ENCODE measurements at places on chromosomes 12 and 14.
A peak's percentile ranks its signal among the peaks of the same experiment; 100 is the strongest.

DNA sequence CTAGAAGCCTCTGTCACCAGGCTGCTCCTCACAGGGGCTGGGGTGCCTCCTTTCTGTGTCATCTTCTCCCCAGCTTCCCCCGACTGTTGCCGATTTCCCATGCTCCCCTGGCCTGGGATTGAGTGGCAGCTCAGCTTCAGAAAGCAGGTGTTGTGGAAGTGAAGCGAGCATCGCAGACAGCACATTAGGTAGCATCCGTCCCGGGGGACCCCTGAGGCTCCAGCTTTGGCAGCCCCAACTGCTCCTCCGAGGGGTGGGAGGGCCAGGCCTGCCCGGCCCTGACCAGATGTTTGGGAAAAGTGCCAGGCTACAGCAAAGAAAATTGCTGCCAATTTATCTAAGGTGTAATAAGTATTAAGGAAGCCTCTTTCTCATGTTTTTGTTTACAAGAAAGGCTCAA, 1045.6 kb downstream of the BCL11B start:
- no peak for DNase-seq

DNA sequence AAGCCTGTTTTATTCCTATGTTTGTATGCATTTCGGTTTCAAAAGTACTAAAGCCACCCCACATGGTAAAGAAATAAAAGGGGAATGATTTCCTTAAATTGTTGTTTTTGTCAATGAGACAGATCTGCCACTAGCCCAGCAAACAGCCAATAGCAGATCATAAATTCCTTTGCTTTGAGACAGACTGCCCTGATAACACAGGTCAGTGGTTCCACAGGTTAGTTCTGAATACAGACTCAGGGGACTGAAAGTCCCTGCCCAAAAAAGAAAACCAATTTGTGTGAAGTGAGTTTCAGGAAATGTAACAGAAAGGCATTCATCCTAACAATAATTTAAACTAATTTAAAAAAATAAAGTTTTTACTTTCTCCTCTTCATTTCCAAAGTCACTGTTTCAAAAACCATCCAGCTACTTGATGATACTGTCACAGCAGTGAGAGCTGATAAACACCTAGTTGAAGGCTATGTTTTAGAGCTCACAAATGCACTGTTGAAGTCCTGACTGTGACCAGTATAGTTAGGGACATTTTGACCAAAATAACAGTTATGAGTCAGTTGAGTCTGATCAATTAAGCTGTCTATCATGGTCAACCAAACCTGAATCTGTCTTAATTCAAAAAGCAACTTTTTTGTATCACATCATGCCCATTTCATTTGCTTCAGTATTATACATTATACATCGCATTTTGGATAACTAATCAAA, 77.7 kb downstream of the LGR5 start:
- no peak for DNase-seq

GRCh38 chr12:56749359-56749758, 2.8 kb downstream of the PRIM1 start:
- DNase-seq = no peak

DNA sequence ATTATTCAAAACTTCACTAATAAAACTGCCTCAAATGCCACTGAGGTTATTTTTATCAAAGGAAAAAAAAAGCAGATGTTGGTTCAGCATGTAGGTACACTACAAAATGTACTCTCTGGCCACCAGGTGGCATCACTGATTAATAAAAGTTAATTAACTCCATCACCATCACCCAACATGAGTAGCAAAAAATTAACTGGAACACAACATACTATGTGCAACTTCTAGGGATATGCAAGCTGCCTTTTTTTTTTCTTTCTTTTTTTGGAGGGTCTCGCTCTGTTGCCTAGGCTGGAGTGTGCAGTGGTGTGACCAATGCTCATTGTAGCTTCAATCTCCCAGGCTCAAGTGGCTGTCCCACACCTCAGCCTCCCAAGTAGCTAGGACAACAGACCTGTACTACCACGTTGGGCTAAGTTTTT, 43.8 kb upstream of the NR2C1 start:
- peak; percentile 40 for DNase-seq

DNA sequence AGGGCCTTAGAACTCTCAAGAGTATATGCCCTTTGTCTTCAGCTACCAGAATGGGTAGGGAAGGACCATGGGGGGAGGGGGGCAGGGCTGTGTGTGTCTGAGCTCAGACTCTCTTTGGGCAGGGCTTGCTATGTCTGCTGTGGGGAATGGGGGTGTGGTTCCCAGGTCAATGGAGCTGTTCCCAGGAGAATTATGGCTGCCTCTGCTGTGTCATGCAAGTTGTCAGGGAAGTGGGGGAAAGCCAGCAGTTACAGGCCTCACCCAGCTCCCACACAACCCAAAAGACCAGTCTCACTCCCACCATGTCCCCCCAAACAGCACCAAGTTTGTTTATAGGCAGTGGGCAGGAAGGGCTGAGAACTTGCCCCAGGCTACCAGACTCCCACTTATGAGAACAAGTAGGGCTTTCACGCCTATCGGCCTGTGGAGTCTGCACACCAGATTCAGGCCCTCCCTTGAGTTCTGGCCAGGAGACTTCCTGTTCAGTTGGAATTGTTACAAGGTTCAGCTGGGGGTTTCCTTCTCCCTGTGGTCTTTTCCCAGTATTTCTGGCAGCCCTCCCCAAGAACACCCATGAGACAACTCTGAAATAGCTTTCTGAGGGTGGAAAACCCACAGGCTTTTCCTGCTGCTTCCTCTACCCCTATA, 6.1 kb upstream of the SERPINA11 start:
- DNase-seq = no peak

- DNase-seq = no peak
Observed at GRCh38 chr12:93569301-93569655, 3.2 kb upstream of the SOCS2 start.

DNA sequence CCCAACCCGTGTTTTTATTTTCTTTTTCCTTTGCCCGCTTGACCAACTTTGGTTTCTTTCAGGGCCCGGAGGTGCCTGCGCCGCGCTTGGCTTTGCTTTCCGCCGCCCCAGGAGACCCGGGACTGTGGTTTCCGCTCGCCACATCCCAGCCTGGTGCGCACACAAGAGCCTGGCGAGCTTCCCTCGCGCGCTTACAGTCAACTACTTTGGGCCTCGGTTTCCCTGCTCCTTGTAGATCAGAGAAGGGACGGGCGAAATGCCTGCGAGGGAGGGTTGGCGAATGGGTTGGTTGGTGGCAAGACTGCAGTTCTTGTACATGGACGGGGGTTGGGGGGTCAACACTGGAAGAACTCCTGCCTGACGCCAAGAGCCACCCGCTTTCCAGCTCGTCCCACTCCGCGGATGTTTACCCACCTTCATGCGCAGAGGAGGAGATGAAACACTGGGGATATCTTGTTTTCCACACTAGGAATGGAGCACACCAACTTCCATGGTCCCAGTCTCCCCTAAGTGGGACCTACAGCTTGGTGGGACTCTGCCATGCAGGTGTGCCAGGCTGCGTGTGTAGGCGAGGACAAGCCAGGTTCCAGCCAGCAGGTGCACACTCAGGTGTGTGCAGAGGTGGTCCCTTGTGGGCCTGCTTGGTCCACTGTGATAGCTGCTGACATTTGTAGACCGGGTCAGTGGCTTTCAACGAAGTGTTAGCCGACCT, 16.6 kb upstream of the TBX3 start:
- no peak for DNase-seq

DNA sequence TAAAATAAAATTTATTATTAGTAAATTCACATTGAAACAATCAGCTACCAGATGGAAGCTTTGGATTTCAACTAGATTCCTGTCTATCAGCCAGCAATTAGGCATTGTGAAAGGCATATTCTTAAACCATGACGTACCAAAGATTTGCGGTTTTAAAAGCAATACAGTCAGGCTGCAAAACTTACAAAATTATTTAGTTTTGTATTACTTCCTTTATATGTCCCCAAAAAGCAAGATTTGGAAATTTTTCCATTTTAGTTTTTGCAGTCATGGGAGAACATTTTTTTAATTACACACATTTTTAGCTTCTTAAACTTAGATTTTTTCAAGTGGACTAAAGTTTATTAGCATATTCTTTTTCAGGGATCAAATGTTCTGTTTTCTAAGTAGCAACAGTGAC, 225.0 kb upstream of the KITLG start:
- no peak for DNase-seq

- no peak for DNase-seq
Observed at GRCh38 chr12:56061982-56062381, 18.0 kb upstream of the ERBB3 start.

- DNase-seq = no peak
Observed at GRCh38 chr14:54840336-54840735, 62.3 kb downstream of the GCH1 start.

DNA sequence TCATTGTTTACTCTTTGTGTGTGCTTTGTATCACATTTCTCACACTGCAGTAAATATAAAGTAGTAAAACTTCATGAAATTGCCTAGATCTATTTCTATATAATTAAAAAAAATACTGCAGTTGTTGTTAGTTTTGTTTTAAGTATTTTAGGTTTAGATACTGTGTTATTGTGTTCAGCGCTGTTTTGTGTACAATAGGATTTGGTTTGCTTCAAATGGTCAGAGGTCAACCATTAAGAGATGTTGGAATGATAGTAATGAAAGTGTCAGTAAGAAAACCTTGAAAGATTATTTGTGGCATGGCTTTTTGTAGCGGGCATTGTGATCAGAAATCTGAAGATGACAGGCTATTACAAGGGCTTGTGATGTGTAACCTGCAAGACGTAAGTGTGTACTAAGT, 67.9 kb downstream of the RAD51B start:
- DNase-seq = no peak

DNA sequence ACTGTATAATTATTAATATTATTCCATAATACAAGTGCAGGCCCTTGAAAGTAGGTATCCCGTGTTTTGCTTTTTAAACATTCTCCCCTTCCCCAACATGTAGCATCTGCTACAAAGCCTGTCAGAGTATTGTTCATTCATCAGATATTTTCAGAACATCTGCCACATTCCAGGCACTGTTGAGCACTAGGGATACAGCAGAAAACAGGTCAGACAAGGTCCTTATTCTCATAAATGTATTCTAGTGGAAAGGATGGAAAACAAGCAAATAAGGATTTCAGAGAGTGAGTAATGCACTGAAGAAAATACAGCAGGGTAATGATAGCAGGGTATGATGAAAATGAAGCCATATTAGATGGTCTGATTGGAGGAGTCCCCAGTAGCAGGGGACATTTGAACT, 3.8 kb downstream of the ERP29 start:
- DNase-seq = no peak

DNA sequence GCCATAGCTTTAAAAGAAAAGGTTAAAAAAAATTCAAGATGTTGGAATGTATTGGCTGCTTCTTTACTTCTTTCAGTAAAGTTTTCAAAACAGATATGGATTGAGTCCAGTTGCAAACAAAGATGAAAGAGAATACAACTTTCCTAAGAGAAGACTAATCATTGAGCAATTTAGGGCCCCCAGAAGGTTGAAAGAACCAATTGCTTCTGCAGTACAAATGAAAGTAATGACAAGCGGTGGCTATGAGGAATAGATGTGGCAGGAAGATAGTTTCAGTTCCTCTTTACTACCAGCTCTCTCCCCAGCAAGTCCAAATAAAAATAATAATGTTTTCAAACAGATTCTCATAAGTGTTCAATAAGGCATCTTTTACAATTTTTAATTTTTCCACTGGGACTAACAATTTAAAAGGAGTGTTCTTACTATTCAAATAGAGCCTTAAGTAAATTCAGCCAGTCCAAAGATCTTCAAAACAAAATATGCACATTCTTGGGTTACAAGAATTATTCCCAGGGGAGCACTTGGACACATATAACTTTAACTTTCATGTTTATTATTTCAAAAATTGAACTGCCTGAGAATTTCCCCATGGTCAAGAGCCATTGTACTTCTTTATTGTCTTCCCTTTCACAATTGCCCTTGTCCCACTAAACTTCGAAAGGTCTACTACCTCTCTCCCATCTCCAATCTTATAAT, 62.3 kb upstream of the PPP1R12A start:
- DNase-seq = no peak

GRCh38 chr12:6532051-6532926, 2.0 kb upstream of the GAPDH start:
- DNase-seq = peak; percentile 83

DNA sequence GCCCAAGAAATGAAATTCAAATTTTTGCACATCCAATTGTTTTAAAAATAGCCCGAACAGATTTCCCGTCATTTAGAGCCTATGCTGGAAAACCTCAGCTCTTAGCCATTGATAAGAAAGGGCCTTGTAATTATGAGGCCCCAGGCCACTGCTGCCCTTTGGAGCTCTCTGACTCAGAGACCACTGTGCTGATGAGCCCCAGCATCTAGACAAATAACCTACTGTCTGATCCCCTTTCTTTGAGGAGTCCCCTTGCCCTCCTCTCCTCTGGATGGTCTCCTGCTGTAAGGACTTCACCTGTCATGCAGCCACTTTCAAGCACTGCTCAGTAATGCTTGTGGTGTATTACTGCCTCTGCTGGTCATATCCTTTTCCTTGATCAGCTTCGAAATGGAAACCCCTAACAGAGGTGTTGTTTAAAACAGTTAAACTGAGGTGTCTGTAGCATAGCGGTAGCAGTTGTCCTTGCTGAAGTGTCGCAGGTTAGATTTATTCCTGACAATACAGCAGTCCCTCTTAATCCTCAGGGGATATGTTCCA, 159.9 kb upstream of the SRRM4 start:
- no peak for DNase-seq

GRCh38 chr14:101507836-101508150, 53.5 kb upstream of the DIO3 start:
- DNase-seq = no peak

DNA sequence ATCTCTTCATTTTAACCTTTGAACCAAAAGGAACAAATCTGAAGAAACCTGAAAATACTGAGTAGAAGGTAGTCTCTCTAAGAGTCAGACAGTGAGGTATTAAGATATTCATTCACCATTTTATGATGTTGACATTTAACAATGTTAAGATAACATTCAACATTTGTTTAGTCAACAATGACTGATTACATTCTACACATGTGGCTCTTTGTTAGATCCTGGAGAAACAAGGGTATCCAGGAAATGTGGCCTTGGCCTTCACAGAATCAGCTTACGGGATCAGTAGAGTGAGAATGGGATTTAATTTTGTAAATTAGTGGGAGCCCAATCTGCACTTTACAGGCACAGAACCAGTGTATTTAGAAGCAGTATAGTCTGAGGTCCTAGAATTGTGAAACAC, 355.5 kb downstream of the KCNH5 start:
- DNase-seq = no peak

DNA sequence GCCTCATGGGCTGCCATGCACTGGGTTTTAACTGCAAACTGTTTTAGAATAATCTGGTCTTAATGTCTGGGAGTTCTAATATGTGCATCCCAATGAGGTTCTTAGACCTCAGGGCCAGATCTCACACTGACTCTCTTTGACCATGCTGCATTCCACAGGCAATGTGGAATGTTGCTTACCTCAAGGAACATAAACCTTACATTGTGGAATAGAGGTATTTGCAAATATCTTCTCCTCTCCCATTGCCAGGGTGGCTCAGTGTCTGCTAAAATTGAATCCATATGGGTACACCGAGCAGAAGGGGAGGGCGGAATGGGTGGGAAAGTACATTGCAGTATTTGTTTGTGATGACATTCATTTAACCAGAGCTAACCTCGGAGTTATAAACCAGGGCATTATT, 78.6 kb downstream of the CHST11 start:
- no peak for DNase-seq
